Stimulated activated CD8-positive, alpha-beta memory T cell treated with anti-CD3 and anti-CD28 coated beads, Interleukin-15, amount 100 ng/mL, for 24 hours (primary cell): ENCODE measurements at places on chromosomes 3 and 15.

DNA sequence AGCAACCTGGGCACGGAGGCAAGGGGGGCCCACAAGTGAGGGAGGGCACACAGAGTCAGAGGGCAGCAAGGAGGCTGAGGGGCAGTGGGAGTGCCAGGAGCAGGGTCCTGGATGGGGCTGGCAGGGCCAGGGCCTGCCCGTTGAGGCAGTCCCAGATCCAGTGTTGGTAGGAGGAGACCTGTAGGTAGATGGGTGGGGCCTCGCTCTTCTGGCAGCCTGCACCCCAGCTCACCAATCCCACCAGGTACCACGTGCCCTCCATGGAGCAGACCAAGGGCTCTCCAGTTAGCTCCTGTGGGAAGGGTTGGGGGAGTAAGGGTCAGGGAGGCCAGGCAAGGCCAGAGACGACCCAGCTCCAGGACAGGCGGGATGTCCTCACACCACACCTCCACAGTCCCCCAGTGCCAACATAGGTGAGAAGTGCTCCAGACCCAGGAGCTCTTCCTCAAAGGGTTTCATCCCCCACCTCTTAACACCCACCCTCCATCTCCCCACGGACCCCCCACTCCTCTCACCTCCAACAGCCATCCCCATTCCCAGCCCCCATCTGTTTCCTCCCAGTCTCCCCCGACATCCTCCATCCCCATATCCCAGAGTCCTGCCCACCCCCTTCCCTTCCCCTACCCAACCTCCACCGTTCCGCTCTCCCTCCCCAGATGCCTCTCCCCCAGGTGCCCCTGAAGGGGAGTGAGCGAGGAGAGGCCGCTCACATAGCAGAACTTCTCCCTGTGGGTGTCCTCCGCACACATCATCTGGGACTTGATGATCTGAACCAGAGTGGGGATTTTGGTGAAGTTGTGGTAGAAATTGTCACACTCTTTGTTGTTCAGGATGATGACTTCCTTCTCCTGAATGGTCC, 5.2 kb downstream of the PRSS50 start:
- no peak for DNase-seq

GRCh38 chr15:26061248-26061647, 198.1 kb upstream of the ATP10A start:
- DNase-seq, result no peak

DNA sequence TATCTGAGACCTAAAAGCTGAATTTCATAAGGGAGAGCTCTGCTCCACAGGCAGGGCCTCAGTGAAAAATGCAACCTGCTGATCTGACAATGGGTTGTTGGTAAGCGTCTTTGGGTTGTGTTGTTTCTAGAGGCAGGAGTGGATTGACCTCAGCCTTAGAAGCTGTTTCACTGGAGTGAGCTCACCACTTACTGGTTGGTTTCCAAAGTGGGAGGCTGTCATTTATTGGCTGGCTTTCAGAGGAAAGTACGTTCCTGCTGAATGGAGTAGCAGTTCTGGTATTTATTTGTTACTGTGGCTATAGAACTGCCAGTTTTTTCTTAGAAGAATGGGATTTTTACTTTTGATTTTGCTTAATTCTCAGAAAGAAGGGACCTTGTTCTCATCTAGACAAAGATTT, 29.3 kb upstream of the COL6A5 start:
- no peak for DNase-seq

DNA sequence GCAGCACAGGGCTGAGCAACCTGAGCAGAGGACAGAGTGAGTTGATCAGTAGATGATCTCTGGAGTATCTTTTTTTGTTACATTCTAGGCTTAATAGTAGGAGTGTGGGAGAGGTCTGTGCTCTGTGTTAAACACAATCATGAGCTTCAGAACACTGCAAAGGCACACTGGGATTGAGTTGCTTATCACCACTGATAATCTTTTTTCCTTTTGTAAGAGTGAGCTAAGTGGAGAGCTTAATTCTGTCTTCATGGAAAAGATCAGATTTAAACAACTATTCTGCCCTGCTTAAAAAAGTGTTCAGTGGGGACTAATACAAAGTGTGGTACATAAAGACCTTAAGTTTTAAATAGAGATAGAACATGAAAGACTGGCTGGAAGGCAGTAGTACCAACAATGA, 1.1 kb downstream of the OR4F6 start:
- no peak for DNase-seq

- no peak for DNase-seq
Observed at GRCh38 chr15:64099379-64099778, 3.6 kb downstream of the SNX1 start.

GRCh38 chr3:171419457-171419856, 40.7 kb downstream of the TNIK start:
- no peak for DNase-seq

- no peak for DNase-seq
Observed at GRCh38 chr15:25397100-25397499, 41.7 kb downstream of the UBE3A start.

DNA sequence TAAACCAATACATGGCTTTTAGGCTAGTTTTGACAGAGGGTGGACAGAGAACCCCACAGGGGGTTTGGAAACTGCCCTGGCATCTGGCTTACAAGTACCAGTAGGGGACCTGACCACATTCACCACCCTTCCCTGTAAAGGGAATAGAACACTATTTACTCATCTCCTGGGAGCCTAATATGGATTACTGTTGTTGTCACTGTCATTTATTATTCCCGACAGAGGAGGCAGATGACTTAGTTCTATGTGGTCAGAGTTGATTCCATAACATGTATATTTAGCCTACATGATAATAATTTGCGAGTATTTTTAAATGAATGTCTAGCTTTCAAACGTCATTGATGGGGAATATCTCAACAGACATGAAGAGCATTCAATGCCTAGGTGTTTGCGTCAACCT, 15.9 kb downstream of the ZBTB38 start:
- DNase-seq, result no peak

GRCh38 chr15:70923311-70924080, 30.9 kb downstream of the LRRC49 start:
- DNase-seq, result no peak

DNA sequence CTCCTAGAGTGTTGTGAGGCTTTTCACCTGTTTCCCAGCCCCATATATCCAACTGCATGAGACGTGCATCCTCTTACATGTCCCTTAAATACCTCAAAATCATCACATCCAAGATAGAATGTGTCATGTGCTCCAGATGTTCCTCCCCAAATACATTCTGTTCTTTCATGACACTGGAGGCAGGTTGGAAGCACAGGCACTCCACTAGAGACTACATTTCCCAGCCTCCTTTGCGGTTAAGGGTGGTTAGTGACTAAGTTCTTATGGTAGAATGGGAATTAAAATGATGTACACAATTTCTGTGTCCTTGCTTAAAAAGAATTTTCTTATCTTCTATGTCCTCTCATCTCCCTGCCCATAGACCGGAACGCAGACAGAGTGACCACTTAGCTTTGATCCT, 34.3 kb downstream of the TMEM40 start:
- DNase-seq, result no peak

DNA sequence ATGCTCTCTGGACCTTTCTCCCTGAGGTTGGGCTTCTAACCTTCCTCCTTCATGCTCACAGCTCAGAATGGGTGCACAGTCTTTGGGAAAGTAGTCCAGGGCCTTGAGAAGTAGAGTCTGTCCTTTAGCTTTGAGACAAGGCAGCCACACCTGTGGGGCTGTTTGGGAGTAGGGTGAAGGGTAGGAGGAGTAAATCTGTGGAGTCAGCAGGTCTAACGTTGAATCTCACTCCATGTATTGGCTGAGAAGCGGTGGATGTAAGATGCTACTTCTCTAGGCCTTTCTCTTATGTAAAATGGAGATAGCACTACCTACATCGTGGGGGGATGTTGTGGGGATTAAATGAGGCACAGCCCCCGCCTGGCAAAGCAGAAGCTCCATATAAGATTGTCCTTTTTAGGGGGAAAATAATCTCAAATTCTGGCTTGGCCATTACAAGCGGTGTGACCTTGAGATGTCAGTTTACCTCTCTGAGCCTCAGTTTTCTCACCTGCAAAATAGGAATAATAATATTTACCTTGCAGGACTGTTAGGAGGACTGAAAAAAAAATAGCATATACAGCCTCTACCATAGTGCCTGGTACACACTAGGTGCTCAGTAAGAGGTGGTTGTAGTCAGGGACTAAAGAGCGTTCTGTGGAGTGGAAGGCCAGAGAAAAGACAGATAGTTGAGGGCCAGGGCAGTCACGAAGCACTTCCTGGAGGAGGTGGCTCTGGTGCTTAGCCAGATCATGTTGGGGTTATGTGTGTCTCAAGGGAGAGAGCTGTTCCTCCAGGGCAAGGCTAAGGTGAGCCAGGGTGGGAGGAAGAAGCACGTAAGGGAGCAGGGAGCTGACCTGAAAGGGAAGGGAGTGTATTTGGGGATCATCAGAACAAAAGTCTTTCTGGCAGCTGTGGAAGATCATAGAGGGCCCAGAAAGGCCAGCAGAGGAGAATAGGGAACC, 82.8 kb upstream of the MRPS22 start:
- no peak for DNase-seq

GRCh38 chr3:139689708-139690228, 12.0 kb upstream of the NMNAT3 start:
- no peak for DNase-seq

GRCh38 chr3:117261983-117262421, 552.4 kb downstream of the TUSC7 start:
- no peak for DNase-seq

GRCh38 chr3:42165211-42165610, 74.1 kb downstream of the TRAK1 start:
- no peak for DNase-seq

DNA sequence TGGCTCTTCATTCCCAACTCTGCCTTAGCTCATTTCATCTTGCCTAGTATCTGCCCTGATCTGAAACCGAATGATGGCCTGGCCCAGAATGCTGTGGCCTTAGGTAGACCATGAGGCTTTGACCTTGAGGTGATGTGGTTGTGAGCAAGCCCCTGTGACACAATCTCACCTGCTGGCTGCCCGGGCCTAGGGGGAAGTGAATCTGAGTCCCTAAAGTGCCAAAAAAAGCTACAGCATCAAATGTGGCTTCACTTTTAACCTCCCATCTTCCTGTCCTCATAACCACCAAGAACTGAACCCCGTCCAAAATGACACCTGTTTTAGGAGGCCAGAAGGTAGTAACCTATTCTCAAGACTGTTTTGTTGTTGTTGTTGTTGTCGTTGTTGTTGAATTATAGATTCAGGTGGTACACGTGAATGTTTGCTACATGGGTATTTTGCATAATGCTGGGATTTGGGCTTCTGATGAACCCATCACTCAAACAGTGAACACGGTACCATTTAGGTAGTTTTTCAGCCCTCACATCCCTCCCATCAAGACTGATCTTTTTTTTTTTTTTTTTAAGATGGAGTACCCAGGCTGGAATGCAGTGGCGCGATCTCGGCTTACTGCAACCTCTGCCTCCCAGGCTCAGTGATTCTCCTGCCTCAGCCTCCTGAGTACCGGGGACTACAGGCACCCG, 54.6 kb downstream of the MCCC1 start:
- DNase-seq, result no peak

DNA sequence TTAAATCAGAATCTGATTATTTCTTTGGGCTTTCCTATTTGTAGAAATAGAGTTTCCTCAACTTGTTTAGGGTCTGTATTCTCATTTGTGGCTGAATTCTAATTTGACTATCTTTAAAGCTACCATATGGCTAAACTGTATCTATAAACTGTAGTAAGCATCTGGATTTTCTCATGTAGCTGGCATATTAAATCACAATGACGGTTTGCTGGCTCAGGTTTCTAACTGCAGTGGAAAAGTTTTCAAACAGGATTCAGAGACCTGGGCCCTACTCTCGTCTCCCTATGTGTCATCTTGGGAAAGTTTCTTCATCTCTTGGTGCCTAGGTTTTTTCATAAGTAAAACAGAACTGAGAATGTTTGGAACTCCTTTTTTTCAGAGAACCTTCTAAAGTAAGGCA, 68.3 kb downstream of the GALK2 start:
- no peak for DNase-seq

DNA sequence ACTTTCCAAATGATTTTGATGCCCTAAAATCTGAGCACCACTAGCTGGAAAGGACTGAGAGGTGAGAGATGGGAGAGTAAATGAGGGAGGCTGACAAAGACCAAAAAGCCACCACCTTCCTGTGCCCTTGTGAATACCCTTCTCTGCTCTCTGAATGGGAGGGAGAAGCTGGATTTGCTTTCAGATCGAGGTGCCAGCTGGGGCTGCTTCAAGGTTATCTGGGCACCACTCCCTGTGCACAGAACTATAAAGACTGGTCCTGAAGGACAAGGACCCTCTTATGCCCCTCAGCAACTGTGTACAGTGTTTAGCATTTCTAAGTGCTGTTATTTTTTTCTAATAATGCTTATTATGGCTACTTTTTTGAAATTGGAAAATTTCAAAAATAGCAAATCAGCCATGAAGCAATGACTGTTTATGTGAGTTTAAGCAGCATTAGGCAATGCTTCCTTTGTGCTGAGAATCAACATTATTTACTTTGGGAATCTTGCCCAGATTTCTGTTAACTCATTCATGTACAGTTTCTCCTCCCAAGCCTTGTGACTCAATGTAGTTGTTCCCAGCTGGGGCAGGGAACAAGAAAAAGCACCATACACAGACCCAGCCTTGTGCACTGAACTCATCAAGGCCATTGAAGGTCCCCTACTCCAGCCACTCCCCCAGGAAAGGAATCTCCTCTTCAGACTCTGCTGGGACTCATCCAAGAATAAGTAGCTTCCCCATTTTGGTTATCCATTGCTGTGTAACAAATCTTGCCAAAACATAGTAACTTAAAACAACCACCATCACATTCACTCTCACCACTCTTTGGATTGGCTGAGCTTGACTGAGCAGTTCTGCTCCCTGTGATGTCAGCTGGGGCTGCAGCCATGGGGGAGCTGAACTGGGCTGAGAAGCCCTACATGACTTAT, 37.3 kb upstream of the CDV3 start:
- no peak for DNase-seq

DNA sequence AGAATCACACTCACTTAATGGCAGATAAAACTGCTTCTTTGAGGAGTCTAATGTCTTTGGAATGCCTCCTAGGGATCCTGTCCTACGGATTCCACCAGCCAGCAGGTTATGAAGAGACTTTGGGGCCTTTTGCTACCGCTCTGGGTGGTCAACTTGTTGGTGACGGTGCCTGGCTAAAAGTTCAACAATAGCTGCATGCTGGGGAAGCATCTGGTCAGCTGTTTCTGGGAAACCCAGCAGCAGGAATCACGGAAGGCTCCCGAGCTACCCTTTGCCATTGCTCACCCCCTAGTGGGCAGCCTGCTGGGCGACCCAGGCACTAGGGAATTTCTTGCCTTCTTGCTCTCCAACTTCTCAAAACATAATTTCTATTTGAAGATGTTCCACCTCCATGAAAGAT, 263.3 kb downstream of the NEK10 start:
- no peak for DNase-seq

- no peak for DNase-seq
Observed at GRCh38 chr3:4163011-4163410, 140.2 kb upstream of the SETMAR start.

GRCh38 chr3:128854475-128854874, 24.9 kb upstream of the ACAD9 start:
- DNase-seq, result no peak

DNA sequence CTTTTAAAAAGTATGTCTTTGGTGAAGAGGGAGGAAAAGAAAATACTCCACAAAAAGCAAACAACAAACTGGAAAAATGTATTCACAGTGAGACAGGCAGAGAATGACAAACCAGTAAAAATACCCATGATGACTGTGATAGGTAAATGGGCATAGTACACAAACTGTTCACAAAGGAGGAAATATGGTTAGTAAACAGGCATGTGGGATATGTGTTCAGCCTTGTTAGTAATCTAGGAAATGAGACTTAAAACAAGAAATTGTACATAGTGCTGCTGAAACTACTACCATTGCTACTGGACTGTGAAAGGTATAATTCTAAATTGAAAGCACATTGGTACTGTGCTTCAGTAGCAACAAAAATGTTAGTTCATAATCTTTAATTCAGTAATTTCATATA, 50.1 kb downstream of the UBE2E2 start:
- DNase-seq, result no peak
